ENCODE measurements at places on chromosomes 12 and 14.

DNA sequence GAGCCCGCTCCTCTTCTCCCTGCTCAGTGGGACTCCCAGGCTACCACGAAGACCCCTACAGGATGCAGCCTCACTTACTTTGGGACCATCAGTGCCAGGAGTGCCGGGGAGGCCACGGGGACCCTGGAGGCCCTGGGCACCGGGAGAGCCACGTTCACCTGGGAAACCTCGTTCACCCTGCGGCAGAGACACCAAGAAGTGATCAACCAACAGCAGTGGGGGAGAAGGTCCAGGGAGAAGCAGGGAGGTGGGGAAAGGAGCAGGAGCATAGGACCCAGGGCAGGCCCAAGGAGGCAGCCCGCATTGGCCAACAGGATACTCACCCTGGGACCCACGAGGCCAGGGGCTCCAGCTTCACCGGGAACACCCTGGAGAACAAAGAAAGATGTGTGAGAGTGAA lies 19.4 kb downstream of the TMEM106C start:
- DNase-seq = no peak

DNA sequence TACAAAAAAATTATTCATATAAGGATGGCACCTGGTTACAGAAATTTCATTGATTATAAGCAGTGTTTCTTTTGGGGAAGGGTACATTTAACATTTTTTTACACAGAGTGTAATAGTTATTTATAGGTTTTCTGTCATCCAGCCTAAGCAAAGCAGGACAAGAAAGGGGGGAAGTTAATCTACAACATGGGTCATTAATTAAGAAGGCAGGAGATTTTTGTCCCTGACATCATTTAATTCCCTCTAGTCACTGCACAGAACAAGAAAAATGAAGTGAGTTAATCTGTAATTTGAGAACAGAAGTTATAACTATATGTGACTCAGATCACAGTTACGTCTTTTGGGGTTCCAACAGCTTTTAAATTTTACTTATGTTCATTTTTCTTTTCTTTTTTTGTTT lies 173.4 kb downstream of the PTPRO start:
- DNase-seq = no peak

DNA sequence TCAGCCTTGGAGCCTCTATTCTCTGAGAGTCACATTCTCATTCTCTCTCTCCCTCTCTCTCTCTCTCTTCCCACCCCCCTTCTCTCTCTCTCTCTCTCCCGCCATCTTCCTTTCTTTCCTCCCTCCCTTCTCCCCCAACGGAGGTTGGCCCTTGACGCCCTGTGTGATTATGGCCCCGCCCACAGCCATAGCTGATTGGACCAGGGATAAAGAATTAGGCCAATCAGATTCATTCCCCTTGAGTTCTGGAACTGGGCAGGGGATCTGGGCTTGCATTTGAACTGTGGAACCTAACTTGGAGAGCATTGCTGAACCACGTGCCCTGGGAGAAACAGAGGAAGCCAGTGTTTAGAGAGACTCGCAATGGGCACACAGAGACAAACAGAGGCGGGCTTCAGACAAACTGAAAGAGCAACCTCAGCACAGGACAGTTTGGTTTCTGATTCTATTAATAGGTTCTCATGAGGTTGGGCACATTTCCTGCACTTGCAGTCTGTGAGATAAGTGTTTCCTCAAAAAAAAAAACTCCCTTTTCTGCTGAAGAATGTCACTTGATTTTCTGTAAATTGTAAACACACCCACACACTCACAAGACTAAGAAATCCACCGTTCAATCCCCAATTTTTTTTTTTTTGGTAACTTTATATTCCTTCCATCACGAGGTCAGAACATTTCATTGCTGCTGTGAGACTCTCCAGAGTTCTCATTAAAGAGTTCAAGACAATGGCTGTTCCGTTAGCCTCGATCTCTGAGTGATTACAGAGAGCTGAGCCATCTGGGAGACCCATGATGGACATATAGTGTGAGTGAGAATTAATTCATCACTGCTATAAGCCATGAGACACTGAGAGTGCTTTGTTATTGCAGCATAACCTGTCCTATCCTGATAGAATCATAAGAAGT lies 3.5 kb upstream of the P2RX7 start:
- DNase-seq = no peak

GRCh38 chr12:92324849-92325500 lies 179.3 kb upstream of the BTG1 start:
- no peak for DNase-seq

- DNase-seq = no peak
Measured at GRCh38 chr12:124088217-124088907, 115.3 kb downstream of the ZNF664 start.

DNA sequence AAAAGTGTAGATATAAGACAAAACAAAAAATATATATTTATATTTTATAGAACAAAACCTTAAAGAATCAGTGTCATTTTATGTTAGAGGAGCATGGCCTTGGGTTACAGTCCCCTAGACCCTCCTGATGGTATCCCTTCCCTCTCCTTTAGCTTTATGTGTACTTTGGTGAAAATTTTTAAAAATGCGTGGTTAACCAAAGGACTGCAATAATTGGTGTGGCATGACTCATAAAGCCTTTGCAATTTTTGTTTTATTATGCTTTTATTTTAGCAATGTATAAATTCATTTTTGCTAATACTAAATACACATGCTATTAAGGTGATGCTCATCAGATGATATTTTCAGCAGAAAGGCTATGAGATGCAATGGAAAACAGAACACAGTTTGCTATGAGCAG lies 264.4 kb downstream of the SYT1 start:
- DNase-seq = no peak

DNA sequence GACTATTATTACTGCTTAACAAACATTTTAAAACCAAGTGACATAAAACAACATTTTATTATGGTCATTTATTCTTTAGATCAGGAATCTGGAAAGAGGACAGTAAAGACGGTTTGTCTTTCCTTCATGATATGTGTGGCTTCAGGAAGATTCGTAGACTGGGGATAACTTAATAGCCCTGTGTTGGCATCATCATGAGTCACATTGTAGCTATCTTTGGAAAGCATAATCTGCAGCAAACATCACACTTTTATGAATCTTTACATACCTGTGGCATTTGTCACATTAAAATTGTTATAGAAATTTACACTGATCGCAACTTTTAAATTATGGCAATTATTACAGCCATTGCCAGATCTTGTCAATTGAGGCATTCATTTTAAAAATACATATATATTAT lies 397.1 kb downstream of the NOVA1 start:
- DNase-seq = peak; percentile 23

- no peak for DNase-seq
Measured at GRCh38 chr12:109592195-109592904, 18.8 kb downstream of the MVK start.

- DNase-seq = peak; percentile 68
Measured at GRCh38 chr14:103401223-103402214, 16.3 kb downstream of the MARK3 start.

GRCh38 chr12:3035171-3035570 lies 42.0 kb upstream of the TSPAN9 start:
- no peak for DNase-seq

DNA sequence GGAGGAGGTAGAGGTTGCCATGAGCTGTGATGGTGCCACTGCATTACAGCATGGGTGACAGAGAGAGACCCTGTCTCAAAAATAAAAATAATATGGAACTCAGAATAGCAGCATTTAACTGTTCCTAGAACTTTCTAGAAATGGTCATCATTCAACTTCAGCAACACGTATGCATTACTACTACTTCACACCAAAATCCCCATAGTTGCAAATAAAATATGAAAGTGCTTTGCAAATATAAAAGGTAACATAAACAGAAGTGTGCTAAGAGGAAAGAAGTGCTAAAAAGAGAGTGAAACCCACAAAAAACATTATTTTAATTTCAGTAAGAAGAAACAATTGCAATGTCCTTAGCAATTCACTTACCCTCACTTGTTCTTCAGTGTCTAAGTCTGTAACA lies 169.7 kb upstream of the NUDT4 start:
- no peak for DNase-seq

GRCh38 chr12:49921936-49922335 lies 18.2 kb upstream of the FAIM2 start:
- no peak for DNase-seq

- DNase-seq = peak; percentile 76
Measured at GRCh38 chr12:57127726-57128518, at the start of gene LRP1. LRP1 (plus strand) TSS chr12:57128483; CDS start chr12:57128965, 482 bp downstream.

GRCh38 chr12:88958946-88959345 lies 378.7 kb upstream of the KITLG start:
- no peak for DNase-seq

- DNase-seq = peak; percentile 28
Measured at GRCh38 chr14:60757567-60758002, 23.0 kb downstream of the MNAT1 start.

GRCh38 chr12:1666215-1666614 lies 24.7 kb upstream of the ADIPOR2 start:
- DNase-seq = no peak

- DNase-seq = peak; percentile 15
Measured at GRCh38 chr12:843609-844008, 91.2 kb downstream of the WNK1 start.

DNA sequence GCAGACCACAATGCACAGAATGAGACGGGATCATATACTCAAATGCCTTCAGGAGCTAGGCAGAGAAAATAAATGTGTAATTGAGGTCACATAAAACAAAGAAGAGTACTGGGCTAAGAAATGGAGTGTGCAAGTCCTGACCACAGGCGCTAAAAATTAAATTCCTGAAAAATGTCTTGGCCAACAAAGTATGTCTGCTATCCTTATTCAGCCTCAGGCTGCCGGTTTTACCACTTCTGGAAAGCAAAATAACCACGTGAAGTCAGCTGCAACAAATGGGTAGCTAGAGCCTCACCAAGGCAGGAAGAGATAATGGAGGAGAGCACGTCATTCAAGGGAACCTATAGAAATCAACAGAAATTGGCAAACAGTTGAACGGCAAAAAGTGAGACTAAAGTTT lies 3.1 kb downstream of the PYGL start:
- no peak for DNase-seq

GRCh38 chr12:100576331-100577036 lies 3.0 kb downstream of the GAS2L3 start:
- peak; percentile 98 for DNase-seq

- no peak for DNase-seq
Measured at GRCh38 chr14:91238661-91239060, 5.8 kb downstream of the GPR68 start.

GRCh38 chr12:835754-836518 lies 83.6 kb downstream of the WNK1 start:
- no peak for DNase-seq

- DNase-seq = no peak
Measured at GRCh38 chr12:98403936-98404335, 111.5 kb upstream of the TMPO start.

DNA sequence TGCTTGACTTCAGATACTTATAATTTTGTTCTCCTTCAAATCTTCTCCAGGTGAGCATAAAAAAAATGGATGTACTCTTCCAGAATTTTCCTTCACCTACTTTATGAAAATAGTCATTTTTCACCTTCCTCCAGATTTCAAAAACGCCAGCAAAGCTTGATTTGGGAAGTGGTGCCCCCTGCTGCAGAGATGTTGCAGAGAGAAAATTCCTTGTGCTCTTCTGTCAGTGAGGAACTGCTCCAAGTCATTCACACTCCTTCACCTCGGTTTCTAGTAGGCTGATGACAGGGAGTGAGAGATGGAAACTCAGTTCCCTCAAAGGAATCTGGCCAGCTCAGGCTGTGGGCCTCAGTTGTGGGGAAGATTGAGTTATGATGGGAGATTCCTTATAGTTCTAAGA lies 24.2 kb upstream of the RNASE3 start:
- peak; percentile 34 for DNase-seq

DNA sequence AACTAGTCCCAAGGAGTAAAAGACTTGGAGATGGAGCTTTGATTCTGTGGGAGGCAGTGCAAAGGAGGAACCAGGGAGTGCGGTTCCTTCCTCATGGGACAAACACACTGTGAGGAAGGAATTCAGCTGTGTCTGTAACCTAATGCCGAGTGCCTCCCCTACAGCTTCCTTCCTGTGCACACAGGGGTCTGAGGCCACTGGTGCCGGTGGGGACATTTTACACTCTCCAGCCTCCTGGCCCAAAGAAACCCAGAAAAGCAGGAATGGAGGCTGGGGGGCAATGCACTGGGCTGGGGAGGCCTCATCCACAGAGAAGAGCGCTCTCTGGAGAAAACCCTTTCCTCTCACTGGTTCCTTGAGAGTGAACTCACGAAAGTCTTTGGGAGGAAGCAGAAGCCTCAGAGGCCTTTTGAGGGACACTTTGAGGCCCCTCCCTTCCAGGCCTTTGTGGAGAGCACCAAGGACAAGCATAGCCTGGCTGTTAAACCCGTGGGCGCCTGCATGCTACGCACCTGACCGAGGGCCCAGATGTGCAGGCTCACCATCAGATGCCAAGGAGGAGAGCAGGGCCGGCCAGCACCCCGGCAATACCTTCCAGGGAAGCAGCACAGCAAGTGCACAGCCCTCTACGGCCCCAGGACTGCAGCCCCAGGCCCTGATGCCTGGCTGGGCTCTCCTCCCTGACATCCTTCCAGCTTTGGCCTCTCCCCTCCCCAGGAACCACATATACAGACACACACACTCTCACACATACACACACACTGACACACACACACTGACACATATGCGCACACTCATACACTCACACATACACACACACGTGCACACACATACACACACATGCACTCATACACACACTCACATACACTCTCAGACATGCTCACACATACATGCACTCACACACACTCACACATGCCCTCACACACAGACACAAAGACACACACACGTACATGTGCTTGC lies 52.0 kb downstream of the NFKBIA start:
- no peak for DNase-seq

DNA sequence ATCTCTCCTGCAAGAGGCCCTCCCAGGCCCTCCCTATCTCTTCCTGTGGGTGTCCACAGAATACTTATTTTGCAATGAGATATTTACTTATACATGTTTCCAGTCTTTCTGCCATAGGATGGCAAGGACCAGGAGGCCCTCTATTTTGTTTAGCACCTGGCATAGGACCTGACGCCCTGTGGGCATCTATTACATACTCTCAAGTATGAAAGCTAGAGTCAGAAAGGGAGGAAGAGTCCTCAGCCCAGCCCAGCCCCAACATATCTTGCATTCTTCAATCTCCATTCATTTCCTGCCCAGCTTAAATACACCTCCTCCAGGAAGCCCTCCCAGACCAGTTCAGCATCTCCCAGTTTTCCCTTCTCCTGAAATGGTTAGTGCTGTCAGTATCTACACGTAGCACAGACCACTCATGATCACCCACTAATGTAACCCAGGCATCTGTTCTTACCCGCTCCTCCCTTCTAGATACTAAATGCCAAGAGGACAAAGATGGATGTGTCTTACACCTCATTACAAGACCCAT lies 7.4 kb downstream of the FOXN4 start:
- no peak for DNase-seq

DNA sequence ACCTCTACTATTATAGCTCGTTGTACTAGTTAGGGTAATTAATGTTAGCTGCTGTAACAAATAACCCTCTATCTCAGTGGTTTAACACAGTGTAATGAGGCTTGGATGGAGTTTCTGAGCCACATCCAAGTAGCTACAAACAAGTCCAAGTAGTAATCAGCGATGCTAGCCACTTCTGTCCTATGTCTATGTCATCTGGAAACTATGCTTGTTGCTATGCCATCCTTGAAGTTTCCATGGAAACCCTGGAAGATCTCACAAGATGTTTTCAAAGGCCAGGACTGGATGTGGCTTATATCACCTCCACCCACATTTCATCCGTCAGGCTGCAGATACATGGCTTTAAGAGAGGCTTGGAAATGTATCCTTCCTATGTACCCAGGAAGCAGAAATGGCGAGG lies 422.1 kb downstream of the AACS start:
- no peak for DNase-seq

- peak; percentile 51 for DNase-seq
Measured at GRCh38 chr12:90909069-90909770, 45.8 kb downstream of the CCER1 start.

All from RKO (cell line).